Frontal cortex (tissue), 4 donors: ENCODE measurements at places on chromosomes 13 and 19. TPM values are rescaled to one million over a fixed set of nuclear protein-coding genes. Genes with fewer than 3 reads are reported as not detected.

The PSENEN gene
- total RNA-seq = 5.7 TPM

The CAMSAP3 gene
- total RNA-seq = 16.3 TPM

The ZNF155 gene
- 13.0 TPM for total RNA-seq

The PRTN3 gene
- total RNA-seq = 1.2 TPM

The FLT1 gene
- 9.8 TPM for total RNA-seq

The TEX29 gene
- total RNA-seq = not detected
